Activated naive CD4-positive, alpha-beta T cell treated with anti-CD3 and anti-CD28 coated beads, Interleukin-2, amount 50 U/mL, for 16 hours (primary cell): ENCODE measurements at places on chromosomes 16 and 17.
A peak's percentile ranks its signal among the peaks of the same experiment; 100 is the strongest.

DNA sequence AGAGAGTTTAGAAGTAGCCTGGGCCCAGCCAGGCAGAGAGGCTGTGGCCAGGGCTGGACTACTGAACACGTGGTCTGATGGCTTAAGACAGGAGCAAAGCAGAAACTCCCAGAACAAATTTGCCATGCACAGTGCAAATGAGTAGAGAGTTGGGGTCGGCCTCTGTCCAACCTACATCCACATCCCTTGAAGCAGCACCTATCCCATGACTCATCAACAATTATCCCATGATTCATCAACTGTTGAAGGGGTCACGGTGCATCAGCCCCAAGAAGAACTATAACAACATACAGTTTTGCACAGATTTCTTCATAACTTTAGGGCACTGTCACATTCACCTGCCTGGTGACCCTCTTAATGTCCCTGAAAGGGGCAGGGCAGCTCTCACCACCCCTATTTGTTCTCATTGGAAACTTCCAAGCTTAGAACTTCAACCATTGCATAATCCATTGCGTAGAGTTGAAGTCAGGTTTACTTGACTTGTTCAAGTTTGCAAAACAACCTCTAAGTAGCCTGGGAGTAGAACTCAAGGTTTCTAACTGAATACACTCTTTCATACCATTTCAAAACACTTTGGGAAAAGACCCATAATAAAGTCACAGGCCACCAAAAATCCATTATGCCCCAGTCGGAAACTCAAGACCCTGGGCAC, 235.2 kb upstream of the CDH5 start:
- DNase-seq = no peak

GRCh38 chr17:44004761-44005526, 522 bp downstream of the NAGS start:
- DNase-seq = peak; percentile 31

GRCh38 chr17:19513897-19514488, 19.7 kb upstream of the SLC47A1 start:
- peak; percentile 65 for DNase-seq

- no peak for DNase-seq
Observed at GRCh38 chr17:60383379-60383778, 8.6 kb downstream of the USP32 start.

DNA sequence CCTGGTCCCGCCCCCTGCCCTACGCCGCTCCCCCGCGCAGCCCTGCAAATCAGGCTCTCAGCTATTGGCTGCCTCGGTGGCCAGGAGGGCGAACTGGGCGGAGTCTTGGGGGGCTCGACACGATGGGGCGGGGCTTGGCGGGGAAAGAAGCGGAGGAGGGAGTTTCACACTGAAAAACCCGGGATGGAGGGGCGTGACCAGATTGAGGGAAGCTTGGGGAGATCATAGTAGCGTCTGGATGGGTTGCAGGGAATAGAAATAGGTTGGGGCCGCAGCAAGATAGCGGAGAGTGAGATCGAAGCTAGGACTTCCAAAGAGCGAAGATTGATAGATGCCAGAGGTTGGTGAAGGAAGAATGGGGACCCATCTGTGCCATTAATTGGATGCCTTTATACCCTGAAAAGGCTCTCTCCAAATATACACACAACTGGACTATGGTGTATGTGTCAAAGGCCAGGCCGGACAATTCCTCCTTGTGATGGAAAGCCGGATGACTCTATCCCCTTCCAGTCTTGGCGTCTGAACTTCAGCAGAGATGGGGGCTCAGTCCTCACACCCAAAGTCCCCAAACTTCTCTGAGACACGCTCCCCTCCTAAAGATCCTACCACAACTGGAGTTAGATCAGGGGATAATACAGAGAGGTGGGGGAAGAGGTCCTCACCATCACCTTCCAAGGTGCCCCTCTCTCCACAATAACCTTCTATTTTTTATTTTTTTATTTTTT, 376 bp upstream of the STAC2 start:
- peak; percentile 61 for DNase-seq

DNA sequence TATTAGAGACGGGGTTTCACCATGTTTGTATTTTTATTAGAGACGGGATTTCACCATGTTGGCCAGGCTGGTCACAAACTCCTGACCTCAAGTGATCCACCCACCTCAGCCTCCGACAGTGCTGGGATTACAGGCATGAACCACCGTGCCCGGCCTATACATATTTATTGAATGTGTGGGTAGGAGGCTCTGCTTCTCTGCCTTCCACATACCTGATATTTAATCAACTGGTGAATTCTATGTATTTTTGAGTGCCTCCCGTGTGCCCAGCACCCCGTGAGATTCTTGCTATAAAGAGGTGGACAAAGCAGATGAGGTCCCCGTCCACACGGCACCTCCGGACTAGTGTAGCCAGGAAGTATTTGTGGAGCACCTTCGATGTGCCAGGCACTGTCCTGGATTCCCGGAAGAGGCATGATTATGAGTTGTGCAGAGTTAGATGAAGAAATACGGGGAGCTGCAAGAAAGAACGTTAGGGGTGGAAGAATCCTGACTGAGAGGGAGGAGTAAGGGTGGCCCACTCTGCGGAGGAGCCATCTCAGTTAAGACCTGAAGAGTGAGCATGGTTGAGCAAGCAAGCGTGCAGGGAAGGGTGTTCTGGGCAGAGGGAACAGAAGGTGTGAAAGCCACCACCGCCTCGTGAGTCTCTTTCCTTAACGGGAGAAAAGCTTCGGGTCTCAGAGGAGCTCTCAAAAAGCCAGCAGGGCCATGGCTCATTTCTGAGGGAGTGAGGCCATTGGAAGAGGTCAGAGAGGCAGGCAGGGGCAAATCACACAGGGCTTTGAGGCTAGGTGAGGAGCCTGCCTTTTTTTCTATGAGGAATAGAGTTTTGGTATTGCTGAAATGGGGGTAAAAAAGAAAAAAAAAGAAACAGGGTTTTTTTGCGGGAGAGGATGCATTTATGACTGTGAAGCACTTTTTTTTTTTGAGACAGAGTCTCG, 21.2 kb downstream of the CRISPLD2 start:
- DNase-seq = no peak

GRCh38 chr17:77530591-77530990, 389.8 kb downstream of the SEC14L1 start:
- no peak for DNase-seq

GRCh38 chr17:382644-383533, 30.3 kb upstream of the RPH3AL start:
- no peak for DNase-seq

DNA sequence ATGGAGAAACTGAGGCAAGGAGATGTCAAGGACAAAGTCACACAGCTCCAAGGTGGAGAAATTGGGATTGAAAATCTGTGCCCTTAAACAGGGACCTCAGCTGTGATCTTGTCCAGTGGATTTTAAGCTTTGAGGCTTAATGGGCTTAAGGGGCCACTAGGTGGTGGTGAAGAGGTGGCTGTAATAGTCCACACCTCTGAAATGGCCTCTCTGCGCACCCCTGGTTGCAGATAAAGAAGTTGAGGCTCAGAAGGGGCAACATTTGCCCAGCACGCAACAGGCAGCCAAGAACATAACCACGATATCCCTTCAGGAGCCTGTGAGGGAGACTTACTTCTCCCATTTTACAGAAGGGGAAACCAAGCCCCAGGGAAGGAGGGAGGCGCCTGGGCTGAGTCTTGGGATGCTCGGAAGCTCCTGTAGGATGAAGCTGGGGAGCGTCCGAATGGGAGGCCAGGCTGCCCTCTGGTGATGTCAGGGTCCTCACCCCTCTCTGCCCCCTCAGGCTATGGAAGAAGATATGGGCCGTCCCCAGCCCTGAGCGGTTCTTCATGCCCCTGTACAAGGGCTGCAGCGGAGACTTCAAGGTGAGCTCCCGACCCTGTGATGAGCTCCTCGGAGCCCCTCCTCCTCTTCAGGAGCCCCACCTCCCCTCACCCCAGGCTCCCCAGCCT, 43.7 kb downstream of the IL21R start:
- DNase-seq = no peak

DNA sequence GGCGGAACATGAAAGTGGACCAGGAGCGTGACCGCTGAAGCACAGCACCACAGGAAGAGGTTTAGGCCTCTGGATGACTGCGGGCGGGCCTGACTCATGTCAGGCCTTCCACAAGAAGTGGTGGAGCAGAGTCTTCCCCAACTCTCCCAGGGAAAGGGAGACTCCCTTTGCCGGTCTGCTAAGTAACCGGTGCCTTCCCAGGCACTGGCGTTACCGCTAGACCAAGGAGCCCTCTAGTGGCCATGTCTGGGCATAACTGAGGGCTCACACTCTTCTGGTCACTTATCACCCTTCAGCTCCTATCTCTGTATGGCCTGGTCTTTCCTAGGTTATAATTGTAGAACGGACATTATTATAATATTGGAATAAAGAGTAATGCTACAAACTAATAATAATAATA, 1931.9 kb downstream of the TP53TG3F start:
- DNase-seq = no peak

DNA sequence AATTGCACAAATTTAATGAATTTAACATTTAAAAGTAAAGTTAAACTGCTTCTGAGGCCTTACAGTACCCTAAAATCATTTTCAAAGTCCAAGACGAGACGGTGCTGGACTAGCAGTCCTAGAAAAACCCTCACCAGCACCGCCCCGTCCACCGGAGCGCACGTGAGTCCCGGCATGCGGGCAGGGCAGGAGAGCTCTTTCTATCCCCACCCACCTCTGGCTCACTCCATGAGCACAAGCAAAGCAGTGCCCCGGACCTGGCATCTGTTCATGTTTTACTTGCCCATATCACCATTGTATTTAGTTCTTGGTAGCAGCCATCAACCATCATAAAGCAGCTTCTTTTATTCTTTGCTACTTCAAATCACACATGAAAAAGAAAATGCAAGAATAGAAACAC, 41.7 kb downstream of the ANKRD11 start:
- DNase-seq = no peak

DNA sequence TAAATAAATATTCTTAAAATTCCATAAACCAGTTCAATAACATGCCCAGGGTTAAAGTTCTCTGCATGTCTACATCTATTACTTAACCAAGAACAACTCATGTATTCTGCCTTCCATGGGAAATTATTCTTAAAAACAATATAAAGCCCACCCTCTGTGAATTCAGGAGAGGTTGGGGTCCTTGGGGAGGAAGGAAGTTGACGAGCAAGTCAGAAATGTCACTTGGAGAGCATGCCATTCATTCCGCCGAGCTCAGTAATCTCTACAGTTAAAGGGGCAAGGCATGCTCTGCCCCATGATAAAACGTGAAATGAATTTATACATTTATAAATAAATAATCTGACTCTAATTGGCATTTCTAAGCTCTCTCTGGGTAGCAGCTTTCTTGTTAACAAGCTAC, 405.1 kb downstream of the TOX3 start:
- no peak for DNase-seq

DNA sequence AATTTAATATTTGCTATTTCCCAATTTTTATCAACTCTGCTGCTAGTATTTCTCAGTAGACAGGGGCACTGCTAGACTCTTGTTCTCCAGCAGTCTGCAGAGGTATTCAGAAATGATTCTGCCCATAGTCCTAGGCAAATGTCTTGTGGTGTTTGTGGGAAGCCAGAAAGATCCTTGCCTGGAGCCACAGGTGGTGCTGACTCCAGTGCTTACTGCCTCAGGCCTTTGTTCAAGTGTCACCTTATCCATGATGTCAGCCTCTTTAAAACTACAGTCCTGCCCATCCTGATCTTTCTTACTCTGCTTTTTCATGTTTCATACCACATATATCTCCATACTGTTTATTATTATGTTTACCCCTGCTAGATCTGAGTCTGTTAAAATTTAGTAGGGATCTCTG, 26.5 kb downstream of the ZSWIM7 start:
- no peak for DNase-seq

GRCh38 chr16:52497067-52497816, 49.7 kb downstream of the TOX3 start:
- no peak for DNase-seq

GRCh38 chr17:28622186-28622585, 8.2 kb upstream of the RSKR start:
- no peak for DNase-seq
